ENCODE measurements at places on chromosomes 5 and 9.

DNA sequence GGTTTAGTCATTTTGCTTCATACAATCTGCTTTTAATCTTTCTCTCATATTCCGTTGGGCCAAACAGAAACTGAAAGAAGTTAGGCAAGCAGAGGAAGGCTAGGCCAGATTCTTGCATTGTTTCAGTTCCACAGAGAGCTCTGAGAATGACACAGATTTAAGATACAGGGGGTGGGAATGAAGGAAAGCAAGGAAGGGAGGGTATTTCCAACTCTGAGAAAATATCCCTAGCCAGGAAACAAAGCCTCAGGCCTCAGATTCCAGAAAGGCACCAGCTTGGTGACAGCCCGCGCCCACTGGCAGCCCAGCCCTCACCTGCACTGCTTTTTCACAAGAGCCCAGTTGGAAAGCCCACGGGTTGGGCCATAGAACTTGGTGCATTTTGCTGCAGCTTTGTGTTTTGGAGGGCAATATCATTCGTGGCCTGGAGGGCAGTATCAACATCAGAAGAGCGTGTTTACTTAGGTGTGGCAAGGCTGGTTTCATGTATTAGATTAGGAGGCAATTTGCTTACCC lies 63.5 kb downstream of the ENC1 start:
- no peak for DNase-seq

DNA sequence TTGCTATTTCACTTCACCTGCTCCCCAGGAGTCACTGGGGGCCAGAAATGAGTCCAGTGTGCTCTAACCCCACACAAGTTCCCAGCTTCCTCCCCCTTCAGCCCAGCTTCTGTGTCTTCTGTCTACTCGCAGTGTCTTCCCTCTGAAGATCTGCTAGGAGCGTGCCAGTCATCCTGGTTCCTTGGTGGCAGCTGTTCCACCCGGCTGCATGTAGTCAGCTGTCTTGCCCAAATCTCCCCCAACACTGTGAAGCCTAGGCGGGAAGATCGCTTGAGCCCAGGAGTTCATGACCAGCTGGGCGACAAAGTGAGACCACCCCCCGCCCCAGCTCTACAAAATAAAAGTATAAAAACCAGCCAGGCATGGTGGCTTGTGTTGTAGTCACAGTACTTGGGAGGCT lies 154.0 kb downstream of the GDNF start:
- DNase-seq: no peak

GRCh38 chr9:114033397-114034103 lies 44.5 kb downstream of the AMBP start:
- DNase-seq: no peak

DNA sequence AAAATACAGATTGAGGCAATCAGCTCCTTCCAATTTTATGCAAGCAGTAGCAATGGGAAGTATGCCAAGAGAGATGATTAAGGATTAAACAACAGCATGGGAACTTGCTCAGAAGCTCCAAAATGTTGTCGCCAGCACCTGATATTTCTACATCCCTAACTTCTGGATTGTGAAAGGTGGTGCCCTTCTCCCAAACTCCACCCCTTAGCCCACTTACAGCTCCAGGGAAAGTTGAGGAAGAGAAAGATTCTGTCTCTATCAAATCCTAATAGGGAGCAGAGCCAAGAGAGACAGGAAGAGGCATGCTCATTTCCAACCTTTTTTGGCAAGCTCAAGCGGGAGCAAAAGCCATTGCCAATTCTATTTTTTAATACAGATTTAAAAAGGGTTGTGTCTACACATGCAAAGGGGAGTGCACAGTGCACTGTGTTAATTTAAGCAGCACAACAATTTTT lies 92.4 kb upstream of the NR3C1 start:
- no peak for DNase-seq

DNA sequence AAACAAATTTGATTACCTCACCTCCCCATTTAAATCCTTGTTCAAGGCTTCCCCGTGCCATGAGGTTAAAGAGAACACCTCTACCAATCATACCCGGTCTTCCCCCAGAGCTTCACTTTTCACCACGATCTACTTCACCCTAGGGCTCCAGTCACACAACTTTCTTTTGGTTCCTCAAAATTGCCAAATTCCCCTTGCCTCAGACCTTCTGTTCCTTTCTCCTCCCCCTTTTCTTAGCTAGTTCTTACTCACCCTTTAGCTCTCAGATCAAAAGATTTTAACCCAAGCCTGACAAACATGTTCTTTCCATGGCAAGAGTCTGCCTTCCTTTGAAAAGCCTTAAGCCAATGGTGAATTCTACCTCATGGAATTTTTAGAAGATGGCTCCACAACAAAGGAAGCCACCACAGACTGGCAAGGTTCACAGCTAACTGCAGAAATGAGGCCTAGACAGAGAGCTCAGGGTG lies 56.7 kb downstream of the MAPKAP1 start:
- no peak for DNase-seq

DNA sequence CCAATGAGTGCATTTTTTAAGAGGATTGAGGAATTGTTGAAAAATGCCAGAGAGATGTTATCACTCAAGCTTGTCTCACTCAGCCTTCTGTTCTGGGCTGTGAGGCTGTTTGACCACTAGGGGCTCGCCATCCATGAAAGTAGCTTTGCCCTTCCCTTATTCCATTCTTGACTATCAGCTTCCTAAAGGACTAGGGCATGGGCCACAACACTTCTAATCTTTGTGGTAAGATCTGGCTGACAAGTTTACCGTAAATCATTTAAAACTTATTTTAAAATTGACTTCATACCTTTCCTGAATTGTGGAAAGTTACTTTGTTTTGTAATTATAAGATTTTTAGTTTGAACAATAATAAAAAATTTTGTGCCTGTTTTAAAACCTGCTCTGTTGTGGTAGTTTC lies 49.5 kb downstream of the TJP2 start:
- DNase-seq: no peak

- no peak for DNase-seq
Measured at GRCh38 chr5:138359621-138360020, 7.1 kb downstream of the KDM3B start.

- no peak for DNase-seq
Measured at GRCh38 chr9:95989297-95989696, 113.8 kb downstream of the ERCC6L2 start.

GRCh38 chr9:14417237-14417636 lies 103.3 kb upstream of the NFIB start:
- DNase-seq: no peak

DNA sequence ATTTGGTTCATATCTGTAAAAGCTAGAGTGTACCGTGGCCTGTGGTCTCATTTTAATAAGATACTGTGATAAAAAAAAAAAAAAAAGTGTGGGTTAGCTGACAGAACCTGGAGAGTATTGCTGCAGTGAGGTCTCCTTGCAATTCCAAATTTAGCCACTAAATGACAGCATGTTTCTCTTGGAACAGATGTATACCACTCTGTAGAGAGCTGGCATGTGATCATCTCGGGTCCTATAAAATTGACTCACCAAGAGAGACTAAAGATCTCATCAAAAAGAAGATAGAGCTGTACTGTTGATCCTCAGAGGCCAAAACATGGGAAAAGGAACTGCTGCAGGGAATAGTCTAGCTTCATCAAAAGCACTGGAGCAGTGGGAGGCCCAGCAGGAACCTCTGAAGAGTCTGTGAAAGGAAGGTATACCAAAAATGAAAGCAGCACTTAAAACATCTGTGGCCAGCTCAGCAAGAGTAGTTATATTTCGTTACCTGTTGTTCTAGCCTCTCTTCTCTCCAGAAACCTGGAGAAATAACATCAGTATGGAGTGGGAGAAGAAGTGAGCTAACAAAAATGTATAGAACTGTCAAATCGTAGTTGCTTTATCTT lies 826.8 kb downstream of the EFNA5 start:
- no peak for DNase-seq

DNA sequence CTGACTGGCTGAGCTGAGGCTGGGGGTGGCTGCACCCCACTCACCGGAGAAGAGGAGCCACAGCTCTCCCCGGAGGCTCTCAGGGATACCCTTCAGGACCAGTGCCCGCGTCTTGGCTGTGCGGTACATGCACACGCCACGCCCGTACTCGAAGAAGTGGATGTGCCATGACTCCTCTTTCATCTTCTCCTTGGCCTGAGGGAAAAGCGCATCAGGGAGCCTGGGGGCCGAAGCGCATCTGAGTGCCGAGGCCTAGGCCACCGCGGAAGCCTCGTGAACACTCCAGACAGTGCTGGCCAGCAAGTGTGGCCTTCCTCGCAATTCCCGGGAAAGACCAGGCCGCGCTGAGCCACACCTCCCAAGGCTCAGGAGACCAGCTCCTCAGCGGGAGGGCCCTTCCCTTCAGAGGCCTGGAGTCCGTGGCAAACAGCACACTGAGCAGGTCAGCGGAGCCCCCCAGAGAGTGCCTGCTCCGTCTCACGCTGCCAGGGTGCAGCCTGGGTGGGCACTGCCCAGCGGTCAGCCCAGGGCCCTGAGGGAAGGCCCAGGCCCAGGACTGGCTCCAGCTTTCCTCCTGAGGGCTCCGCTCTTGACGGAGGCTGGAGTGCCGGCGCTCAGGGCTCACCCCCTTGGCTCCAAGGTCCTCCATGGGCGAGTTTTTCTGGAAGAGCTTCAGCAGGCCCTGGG lies 20.5 kb upstream of the MRNIP start:
- no peak for DNase-seq

DNA sequence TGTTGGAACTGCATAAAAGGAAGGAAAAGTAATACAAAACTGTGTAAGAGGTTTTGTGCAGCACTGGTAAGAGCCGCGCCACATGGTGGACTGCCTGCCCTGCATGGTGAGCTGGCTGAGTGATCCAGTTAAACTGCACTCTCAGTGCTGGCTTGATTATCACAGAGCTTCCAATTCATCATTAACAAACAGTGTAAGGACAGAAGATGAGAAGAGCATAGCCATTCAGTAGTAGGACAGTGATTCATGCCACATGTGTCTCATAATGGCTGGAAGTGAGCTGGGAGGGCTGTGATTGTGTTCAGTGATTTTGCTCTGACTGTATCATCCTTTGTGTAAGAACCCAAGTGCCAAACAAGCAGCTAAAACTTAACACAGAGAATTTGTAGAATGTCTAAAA lies 14.1 kb downstream of the ASPN start:
- no peak for DNase-seq

GRCh38 chr5:38548064-38548759 lies 8.2 kb downstream of the LIFR start:
- no peak for DNase-seq

DNA sequence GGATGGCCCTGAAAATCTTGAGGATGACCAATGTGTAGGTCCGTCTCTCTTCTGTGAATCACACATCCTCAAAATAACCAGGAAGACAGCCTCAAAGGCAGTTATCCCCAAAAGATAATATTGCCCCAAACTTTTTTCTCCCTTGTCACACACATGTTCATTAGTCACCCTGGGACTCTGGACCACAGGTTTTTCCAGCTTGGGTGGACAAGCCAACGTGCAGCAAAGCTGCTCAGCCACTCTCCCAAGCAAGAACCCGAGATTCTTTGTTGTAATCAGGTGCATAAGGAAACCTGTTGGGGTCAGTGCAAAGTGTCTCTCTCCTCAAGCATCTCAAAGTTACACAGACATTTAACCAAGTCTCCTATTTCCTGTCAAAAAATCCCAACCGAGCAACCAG lies 196.6 kb downstream of the GNA14 start:
- DNase-seq: no peak

GRCh38 chr9:4933177-4933576 lies 51.9 kb upstream of the JAK2 start:
- DNase-seq: no peak

GRCh38 chr9:4223312-4223833 lies 76.5 kb downstream of the GLIS3 start:
- no peak for DNase-seq

DNA sequence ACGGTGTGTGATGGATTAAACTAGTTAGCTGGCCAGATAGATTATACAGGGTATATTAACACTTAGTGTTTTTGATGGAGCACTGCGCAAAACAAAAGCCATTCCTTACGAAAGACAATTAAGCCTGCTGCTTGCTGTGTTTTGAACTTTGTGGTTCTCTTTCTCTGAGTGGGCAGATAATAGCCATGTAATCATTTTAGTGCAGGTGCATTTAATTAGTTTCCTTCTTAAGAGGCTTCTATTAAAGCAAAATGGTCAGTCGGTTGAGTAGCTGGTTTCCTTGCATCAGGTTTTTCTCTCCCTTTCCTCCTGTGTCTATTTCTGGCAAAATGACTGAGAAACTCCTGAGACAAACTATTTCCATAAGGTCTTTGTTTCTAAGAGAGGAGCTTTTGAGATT lies 512.5 kb downstream of the DMAC1 start:
- no peak for DNase-seq

GRCh38 chr9:42396318-42396717 lies 212.9 kb downstream of the SPATA31A6 start:
- DNase-seq: no peak

DNA sequence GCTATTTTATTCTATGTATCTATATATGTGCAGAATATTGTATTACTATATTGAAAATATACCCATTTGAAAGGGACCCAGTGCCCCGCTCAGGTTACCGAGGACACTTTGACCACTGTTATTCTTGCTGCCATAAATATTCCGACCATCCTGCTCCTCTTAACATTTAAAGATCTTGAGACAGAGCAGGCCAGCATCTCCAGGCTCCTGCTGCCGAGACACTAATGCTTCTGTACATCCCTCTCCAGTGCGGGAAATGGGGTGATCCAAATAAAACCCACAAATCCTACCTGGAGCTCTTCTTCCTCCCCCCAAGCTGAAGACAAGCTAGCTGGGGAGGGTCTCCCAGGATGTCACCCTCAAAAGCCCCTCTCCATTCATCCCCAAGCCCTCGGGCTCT lies 3.9 kb downstream of the SH3PXD2B start:
- DNase-seq: no peak

Measured in stimulated activated CD4-positive, alpha-beta T cell treated with anti-CD3 and anti-CD28 coated beads, TNF-alpha, amount 100 ng/mL, for 24 hours (primary cell).